ENCODE measurements at places on chromosomes 16 and 17. TPM values are rescaled to one million over a fixed set of nuclear protein-coding genes. Genes with fewer than 3 reads are reported as not detected.
A peak's percentile ranks its signal among the peaks of the same experiment; 100 is the strongest.

Gene TEDC2
- 5.6 TPM for polyA plus RNA-seq

DNA sequence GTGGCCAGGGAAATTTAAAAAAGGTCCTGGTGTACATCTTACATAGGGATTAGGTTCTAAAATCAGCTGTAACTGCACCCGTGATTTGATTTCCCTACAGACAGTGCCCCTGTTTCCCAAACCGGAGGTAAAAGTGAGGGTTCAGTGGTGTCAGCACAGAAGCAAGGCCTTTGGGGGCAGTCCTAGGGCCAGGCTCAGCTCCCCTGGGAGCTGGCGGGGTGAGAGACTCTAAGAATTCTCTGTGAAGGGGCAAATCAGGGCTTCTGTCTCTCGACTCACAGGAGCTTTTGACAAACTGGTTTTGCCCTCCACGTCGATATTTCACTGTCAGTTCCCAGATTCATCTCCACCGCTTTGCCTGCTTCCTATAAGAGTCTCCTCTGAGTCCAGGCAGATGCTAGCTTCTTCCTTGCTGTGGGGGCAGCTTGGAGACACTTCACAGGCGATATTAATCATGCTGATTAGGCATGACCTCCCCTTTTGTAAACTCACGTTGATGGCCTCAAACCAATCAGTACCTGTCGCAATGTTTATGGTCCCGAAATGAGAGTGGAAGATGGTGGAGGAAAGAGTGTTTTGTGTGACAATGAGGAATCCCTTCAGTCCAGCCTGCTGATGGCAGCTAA, 234.2 kb upstream of the TOX3 start:
- no peak for DNase-seq

GRCh38 chr17:48992444-48992843, 4.7 kb upstream of the IGF2BP1 start:
- DNase-seq = peak; percentile 71

- no peak for DNase-seq
These were observed 431.6 kb downstream of the CDH13 start for GRCh38 chr16:83058376-83058775.

DNA sequence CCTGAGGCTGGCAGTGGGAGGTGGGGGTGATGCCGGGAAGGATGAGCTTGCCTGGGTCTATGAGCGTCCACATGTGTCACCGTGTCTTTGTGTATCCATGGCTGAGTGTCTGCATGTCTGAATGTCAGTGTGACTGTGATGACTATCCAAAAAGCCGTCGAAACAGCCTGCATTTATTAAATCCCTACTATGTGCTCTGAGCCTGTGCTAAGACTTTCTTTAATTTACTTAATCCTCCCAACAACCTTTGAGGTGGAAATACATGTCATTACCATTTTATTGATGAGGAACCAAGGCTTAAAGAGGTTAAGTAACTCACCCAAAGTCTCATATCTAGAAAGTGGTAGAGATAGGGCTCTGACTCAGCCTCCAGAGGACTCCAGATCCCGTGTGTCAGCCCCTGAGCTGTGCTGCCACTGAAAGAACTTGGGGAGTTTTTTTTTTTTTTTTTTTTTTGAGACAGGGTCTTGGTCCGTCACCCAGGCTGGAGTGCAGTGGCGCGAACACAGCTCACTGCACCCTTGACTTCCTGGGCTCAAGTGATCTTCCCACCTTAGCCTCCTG, 20.0 kb downstream of the ARHGAP23 start:
- no peak for DNase-seq

DNA sequence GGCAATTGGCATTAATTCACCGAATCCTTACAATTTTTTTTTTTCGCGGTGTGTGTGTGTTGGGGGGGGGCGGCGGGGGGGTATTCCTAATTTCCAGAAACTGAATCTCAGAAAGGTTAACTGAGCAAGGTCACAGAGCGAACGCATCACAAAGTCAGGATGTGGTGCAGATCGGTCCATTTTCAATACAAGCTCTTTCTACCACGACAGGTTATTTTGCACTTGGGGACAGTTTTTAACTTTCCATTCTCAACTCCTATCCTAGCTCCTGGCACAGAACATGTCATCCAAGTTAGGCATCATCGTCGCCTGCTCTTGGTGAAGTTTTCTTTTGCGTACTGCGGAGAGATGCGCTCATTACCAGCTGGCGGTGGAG, 15.4 kb upstream of the ERN1 start:
- DNase-seq = no peak

DNA sequence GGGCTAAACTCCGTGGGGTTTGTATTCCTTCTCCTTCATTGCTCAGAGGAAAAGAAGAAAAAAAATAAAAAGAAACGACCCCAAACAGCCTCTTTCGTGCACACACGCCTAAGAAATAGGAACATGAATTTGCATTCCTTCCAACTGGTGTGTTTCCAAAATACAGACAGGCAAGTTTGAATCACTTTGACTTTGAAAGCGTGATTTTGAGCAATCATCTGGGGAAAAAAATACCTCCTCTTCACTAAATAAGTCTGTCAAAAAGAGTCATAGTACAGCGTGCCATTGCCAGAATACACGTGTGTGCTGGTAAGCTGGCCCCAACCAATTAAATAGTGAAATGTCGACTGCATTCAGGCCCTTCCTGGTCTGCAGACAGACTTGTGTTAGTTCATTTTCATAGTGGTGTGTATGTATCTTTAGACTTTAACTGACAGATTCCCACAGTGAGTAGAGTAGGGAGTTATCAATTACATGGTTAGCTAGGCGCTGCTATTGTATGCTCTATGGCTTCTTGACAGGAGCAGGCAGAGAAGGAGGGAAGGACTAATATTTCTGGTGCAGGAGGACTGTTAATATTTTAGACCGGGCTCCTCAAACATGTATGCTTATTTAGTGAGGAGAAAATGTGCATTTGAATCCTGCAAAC, 618.3 kb downstream of the MAF start:
- no peak for DNase-seq

Gene ST6GALNAC1
- polyA plus RNA-seq = 1.3 TPM

Gene ALOX15B
- 0.79 TPM for polyA plus RNA-seq

DNA sequence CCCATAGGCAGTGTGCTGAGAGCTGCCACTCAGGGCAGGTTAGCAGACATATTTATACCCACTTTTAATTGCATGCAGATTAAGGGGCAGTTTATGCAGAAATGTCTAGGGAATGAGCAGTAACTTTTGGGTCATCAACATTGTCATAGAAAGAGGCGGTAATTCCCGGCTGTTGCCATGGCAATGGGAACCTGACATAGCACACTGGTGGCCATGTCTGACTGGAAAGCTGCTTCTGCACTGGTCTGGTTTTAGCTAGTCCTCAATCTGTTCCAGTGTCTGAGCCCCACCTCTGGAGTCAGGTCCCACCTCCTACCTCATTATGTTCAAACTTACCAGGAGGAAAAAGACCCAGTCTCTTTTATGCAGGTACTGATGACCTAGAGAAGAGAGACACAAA, 31.5 kb upstream of the TNRC6C start:
- no peak for DNase-seq

Gene GPRC5C
- polyA plus RNA-seq = 20.6 TPM

- peak; percentile 17 for DNase-seq
These were observed 3.5 kb downstream of the MPO start for GRCh38 chr17:58277107-58277801.

DNA sequence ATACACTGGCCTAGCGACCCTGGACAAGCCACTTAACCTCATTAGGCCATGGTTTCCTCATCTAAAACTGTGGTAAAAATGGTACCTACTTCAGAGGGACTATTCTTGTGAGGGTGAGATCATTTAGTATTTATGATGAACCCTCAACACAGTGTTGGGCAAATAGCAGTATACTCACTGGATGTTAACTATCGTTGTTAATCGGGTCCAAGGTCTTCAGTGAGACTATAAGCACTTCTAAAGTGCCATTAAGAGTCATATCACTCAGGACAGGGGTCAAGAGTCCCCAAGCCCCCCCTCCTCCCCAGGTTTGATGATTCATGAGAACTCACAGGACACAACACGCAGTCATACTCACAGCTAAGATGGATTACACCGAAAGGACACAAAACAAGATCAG, 11.0 kb downstream of the TK2 start:
- DNase-seq = no peak

Gene AATK
- 8.2 TPM for polyA plus RNA-seq

GRCh38 chr16:68155425-68155824, 70.3 kb downstream of the NFATC3 start:
- DNase-seq = no peak

Gene ABAT
- 13.0 TPM for polyA plus RNA-seq

Gene SRL
- polyA plus RNA-seq = 438 TPM

DNA sequence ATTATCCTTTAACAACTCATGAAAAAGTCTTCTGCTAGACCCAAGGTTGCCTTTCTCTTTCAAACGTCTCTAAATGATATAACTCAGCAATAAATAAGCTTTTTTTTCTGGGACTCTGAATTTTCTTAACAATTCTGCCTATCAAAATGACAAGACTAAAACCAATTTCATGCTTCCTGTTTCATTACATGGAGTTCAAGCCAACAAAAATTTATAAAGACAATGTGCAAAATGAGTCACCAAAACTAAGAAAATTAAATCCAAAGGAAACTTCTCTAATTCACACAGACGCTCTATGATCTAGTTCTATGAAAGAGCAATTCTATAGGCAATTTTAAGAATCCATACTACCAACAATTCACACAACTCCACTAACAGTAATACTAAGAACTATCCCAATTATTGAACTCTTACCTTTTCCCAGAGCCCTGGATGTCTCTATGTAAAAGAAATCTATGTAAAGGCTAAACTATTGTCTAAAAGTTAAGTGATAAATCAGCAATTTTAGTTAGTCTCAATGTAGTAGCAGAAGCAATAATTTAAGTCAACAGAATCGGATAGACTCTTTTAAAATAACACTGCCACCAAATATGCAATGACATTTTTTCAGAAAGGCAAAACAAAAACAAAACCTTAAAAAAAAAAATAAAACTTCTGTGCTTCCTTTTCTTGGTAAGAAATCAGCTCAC, 44.2 kb downstream of the ZZEF1 start:
- no peak for DNase-seq

DNA sequence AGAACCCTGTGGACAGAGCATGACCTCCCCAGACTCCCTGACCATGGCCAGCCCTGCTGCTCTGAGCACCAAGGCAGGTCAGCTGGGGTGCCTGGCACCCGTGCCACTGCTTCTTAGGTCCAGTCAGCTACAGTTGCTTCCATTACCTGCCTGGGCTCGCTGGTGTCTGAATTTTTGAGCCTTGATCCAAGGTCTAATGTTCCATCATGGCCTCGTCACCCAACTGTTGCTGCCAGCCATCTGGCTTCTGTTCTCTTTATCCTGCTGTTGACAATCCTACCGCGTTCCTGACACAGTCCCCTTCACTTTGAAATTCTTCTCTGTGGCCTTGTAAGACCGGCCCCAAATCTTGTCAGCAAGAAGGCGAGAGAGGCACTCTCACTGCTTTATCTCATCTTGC, 16.7 kb downstream of the GLYR1 start:
- DNase-seq = no peak

Gene HSD17B1
- polyA plus RNA-seq = 2.7 TPM

DNA sequence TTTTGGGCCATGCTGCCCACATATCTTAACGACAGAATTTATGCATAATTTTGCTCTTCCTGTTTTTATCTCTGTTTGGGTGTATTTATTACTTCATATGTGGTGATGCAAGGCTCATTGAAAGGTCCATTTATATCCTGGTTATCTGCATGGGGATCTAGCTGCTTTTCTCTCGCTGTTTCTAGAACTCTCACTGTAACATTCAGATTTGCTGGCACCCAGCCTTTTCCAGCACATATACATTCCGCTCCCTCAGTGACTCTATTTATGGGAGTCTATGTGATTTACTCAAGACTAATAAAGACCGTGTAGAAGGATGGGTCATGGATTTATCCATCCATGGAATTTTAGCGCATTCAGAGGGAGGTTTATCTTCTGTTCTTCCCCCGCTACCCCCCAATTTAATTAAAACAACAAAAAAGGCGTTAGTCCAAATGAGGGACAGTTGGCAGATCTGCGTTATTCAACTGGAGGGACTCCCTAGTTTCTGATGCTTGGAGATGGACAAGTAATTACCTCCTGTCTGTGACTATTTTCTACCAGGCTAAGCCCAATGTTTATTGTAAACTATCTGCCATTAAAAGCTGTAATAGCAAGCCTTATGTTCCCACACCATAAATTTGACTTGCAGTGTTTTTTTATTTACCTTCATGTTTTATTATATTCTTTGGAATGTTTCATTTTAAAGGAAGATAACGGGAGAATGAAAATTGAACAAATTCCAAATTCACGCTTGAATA, 19.8 kb upstream of the MARCHF10 start:
- peak; percentile 56 for DNase-seq

Gene PSMC3IP
- polyA plus RNA-seq = 8.0 TPM

DNA sequence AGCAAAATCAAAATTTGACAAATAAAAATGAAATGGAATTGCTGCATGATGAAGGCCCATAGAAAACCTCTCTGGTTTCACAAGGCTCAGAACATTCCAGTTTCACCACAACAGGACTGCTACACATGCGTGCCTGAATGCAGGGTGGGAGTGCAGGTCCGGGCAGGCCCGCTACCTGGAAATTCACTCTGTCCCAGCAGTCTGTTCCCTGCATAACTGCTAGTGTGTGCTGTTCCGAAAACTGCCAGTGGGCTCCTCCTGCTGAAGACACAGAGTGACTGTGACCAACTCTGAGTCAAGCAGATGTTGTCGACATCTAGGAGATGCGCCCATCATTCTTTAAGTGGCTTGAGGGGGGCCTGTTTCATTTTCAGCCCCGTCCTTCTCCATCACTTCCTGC, 284.8 kb upstream of the MAF start:
- DNase-seq = no peak

DNA sequence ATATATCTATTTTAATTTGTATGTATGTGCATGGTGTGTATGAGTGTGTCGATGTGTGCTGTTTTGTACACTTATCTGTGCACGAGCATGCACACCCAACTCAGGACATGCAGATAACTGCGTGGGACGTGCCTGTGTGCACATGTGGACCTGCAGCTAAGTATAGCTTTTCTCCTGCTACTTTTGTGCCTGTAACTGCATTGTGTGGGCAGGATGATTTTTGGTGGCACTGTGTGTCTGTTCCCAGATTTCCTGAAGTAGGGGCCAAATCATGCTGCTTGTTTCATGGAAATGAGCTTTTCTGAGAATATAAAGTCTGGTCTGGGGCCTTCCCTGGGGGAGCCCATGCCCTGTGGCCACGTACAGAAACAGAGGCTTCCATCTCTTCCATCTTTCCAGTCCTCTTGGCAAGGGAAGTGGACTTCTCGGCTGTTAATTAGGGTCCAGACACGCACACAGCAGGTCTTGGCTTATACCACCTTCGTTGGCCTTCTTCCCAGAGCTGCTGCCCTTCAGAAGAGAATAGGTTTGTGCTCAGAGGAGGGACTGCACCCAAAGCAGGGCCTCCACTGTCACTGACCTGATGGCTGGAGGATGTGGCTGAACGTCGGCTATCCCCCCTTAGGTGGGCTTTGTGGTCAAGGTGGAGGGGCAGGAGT, 30.2 kb downstream of the SPNS3 start:
- DNase-seq = no peak

GRCh38 chr17:17042851-17043460, 699 bp downstream of the MPRIP start:
- peak; percentile 54 for DNase-seq

Gene TNFRSF13B
- polyA plus RNA-seq = 0.18 TPM
